G401 (cell line): ENCODE measurements at places on chromosomes 11 and 22.
A peak's percentile ranks its signal among the peaks of the same experiment; 100 is the strongest.

- no peak for DNase-seq
These were observed 1889.7 kb downstream of the LRRC4C start for GRCh38 chr11:39569789-39570188.

DNA sequence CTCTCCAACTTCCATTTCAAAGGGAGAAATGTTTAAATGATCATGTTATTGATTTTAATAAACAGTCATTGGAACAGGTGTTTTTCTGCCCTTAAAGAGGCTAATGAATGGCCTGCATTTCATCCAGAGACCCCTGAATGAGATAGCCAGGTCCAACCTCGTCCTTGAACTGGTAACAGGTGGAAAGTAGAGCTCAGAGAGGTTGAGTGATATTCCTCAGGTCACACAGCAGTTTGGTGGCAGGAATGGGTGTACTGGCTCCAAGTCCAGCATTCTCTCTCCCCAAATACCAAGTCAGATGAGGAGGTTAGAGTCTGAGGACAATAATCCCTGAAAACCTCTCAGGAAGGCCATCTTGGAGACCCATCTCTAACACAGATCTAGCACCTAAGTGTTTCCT lies 81.7 kb upstream of the ANO1 start:
- DNase-seq, result no peak

DNA sequence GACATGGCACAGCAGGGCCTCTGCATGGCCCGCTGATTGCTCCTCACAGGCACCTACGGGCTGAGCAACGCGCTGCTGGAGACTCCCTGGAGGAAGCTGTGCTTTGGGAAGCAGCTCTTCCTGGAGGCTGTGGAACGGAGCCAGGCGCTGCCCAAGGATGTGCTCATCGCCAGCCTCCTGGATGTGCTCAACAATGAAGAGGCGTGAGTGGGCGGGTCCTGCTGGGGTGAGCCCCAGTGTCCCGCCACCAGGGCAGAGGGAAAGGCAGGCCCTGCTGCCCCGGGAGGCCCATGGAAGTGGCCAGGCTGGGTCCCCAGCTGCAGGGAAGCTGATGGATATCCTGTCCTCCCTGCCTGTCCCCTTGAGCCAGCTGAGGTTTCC lies 18.6 kb upstream of the DGCR8 start:
- DNase-seq, result no peak

- DNase-seq, result peak; percentile 24
These were observed 822 bp downstream of the MARK2 start for GRCh38 chr11:63839508-63840355.

DNA sequence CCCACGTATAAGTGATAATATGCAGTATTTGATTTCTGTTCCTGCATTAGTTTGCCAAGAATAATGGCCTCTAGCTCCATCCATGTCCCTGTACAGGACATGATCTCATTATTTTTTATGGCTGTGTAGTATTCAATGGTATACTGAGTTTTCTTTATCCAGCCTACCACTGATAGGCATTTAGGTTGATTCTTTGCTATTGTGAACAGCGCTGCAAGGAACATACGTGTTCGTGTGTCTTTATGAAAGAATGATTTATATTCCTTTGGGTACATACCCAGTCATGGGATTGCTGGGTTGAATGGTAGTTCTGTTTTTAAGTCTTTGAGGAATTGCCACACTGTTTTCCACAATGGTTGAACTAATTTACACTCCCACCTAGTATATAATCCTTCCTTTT lies 1.5 kb upstream of the FAM111A start:
- DNase-seq, result no peak

- DNase-seq, result no peak
These were observed 4.8 kb upstream of the ELFN2 start for GRCh38 chr22:37431801-37432707.

DNA sequence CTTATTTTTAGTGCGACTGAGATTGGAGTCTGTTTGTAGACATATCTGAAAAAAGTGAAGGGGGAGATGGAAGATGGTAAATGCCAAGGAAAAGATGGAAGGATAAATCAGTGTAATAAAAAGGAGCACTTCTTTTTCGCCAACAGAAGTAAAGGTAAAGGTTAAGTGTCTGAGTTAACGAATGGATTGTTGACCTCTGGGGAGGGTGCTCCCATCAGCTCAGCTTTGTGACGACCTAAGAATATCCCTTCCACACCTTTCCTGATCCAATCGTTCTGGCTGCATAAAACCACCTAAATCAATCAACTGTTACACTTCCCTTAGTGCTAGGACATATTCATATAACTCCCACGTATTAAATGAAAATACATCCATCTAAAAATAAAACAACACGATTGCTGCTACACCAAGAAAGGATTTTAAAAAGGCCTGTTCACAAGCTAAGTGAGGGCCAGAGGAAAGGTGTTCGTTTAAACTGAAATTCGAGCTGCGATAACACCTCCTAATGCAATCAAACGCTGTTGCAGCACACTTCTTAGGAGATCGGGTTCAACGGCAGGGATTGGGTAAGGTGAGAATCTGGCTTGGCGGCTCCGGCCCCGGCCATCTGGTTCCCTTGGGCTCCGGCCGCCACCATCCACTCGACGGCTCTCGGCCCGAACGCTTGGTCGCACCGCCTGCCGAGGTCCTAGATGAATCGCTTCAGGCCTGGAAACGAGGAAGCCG lies 658 bp downstream of the C11orf71 start:
- peak; percentile 75 for DNase-seq

- DNase-seq, result no peak
These were observed 3.4 kb downstream of the OVOL1 start for GRCh38 chr11:65790104-65790901.

DNA sequence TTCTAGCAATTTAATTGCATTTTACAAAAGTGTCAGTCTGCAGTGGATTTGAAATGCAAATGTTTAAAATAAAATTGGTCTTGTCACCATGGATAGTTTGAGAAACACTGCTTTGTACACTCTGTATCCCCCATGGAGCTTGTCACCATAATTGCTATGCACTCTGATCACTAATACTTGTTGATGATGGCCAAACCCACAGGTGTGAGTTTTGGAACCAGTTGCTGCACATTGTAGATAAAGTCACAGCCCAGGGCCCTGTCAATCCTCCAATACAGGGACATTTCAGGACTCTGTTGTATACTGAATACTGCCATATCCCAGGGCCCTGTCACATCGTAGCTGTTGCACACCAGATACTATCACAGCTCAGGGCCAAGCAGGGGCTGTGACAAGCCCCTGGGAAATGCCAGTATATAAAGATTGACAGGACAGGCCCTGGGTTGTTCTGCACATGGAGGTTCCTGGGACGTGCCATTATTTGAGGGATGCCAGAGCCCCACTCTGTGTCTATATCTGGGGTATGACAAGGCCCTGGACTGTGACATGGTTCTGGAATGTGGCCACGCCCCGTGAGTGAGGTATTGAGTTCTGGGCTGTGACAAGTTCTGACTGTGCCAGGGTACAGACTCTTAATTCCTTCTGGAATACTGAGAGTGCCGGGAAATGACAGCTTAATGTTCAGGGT lies 27.9 kb upstream of the SMPD1 start:
- no peak for DNase-seq

DNA sequence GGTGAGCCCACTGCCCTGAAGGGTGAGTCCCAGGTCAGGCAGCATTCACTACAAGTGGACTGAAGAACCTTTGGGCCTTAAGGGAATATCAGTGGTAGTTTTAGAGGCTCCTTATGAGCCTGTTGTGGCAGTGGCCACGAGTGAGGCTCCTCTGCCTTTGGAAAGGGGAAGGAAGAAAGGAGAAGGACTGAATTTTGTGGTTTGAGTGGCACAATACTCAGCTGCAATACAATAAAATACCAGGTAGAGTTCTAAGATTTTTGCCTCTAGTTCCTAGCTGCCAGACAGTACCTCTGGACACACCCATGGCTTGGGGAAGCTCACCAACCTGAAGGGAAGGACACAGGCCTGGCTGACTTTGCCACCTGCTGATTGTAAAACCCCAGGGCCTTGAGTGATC lies 260.9 kb downstream of the DYNC2H1 start:
- DNase-seq, result no peak

GRCh38 chr11:69167130-69167915 lies 11.6 kb downstream of the SMIM38 start:
- no peak for DNase-seq

GRCh38 chr11:40974186-40974795 lies 485.2 kb downstream of the LRRC4C start:
- no peak for DNase-seq

- peak; percentile 69 for DNase-seq
These were observed 3.0 kb downstream of the PKP3 start for GRCh38 chr11:396948-397548.

- no peak for DNase-seq
These were observed 279.9 kb downstream of the DLG2 start for GRCh38 chr11:85347291-85347690.

DNA sequence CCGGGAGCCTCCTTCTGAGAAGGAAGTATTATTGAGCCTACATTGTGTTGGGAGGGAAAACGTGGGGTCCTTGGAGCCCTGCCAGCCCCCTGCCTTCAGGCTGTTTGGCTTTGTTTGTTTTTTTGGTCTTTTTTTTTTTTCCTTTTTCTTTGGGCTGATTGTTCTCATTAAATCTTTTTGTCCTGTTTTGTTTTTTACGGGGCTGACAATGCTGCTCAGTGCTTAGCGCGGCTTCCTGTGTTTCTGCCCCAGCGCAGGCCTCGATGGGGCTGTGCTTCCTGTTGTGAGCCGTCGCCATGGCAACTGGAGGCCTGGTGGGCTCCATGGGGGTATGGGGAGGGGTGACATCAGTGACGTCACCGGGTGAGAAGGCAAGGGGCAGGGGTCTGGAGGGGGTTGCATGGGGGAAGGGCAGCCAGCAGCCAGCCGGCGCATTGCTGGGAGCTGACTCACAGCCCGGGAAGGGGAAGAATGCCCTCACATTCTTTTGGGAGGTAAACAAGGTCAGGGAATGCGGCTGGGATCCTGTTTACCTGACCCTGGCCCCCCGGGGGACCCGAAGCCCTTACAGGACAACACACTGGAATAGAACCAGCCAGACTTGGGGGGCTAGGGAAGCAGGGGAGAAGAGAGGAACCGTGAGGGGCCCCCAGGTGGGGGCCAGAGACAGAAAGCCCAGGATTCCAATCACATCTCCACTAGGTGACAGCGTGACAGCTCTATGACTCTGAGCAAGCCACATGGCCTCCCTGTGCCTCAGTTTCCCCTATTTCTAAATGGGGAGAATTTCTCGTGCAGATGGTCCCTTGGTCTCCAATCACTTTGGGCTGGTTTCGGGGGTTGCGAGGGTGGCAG lies 22.2 kb upstream of the CBX7 start:
- DNase-seq, result peak; percentile 52

DNA sequence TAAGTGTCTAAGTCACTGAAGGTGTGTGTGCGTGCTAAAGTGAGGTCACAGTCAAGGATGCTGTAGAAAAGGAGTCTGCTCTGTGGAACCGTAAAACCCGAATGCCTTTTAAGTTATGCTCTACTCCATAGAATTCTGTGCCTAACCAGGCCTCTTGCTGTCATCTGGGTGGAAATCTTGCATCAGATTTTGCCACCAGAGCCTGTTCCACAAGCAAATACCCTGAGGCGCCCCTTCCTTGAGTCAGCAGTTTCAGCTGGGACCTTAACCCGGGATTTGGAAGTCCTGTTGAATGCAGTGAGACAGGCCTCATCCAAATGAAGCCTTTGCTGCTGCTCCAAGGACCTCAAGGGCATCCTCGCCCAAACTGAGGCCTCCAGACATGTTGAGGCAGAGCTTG lies 109.8 kb downstream of the WNT11 start:
- no peak for DNase-seq

- DNase-seq, result no peak
These were observed 47.0 kb downstream of the GRAMD4 start for GRCh38 chr22:46667245-46667623.

- peak; percentile 15 for DNase-seq
These were observed 5.0 kb downstream of the KCNJ11 start for GRCh38 chr11:17383461-17383860.
